Activated gamma-delta T cell (primary cell): ENCODE measurements at places on chromosomes 6 and 20.

- no peak for DNase-seq
Observed at GRCh38 chr6:42394881-42395620, 56.7 kb downstream of the TRERF1 start.

DNA sequence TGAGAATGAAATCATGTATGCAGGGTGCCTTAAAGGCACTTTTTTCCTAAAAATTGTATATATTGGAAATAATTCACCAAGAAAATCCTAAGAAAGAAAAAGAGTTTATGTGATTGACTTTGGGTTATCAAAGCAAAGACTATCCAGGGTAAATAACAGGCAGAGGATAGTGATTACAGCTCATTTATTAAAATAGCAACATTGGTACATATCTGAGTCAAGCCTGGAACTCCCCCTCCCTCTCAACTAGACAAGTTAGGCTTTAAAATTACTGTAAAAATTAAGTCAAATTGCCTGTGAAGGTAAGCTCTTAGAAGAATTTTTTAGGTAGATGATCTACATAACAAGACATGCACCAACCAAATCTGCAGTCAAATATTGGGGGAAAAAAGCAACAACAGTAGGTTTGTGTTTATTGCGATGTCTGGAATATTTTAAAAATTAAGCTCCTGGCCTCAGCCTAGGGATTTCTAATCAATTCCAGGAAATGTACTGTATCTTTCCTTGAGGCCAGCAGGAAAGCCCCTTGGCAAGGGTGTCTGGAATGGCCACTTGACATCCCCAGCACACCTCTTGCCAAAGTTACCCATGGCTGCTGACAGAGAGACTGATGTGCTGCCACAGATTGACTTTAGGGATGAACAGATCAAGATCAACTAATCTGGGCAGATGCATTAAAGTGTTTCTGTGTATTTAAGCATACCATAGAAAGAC is 31.2 kb upstream of the HBS1L start:
- DNase-seq: no peak

DNA sequence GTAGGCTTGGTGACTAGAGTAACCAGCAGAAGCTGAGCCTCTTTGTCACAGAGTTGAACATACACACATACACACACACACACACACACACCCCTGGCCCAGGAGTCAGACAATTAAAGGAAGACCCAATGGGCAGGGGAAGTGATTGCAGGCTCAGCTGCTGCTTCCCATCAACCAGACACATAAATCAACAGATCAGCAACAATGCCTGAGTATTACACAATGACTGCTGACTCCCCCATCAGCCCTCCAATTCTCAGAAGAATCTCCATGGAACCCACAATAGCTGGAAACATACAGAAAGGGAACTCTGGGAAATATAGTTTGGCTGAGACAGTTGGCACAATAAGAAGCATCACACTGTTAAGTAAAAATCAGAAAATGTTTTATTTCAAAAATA is 270.4 kb upstream of the PLCB4 start:
- no peak for DNase-seq

DNA sequence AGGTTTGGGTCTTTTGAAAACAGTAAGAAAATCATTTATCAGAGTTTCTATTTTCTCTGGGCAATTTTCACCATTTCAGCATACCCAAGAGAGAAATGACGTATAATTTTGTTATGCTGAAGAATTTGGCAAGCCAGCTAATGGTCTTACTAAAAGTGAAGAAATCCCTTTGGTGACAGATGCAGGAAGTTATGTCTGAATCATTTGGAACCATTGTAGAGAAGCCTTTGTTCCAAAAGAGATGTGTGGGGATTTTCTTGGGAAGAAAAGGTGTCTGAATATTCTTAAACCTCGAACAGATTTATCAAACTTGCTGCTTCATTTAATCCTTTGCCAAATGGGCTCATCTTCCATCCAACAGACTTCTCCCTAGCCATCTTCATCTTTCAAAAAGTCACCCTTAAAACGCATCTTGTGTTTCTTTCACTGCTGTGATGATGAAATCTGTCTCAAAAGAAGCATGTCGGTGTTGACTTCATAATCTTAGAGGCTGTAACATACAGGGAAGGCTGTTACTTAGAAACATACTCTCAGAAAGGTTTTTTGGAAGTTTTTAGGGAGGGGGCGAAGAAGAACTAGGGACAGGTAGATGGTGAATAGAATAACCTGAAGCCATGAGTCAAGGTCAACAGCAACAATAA is 39.5 kb downstream of the CITED2 start:
- no peak for DNase-seq

- no peak for DNase-seq
Observed at GRCh38 chr6:170291271-170292110, 613 bp upstream of the DLL1 start.

GRCh38 chr6:69314001-69314400 is 482.8 kb downstream of the LMBRD1 start:
- no peak for DNase-seq

GRCh38 chr6:26332074-26332387 is 33.0 kb upstream of the BTN3A2 start:
- no peak for DNase-seq

DNA sequence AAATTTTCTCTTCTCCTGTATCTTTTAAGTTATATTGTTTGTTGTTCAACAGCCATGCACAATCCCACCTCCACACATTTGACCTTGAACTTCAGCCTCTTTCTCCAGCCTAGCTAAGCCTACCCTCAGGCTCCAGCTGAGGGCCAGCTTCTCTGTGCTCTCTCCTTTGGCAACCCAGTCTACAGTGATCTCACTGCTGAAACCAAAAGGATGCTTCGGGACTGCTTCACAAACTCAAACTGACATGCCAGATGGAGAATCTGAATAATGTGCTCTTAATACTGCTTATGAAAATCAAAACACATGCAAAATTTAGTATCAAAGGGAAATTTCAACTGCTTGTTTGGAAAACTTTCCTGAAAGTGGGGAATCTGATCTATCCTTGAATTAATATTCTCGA is 16.1 kb upstream of the RIN2 start:
- DNase-seq: no peak

GRCh38 chr20:17495826-17496225 is 35.4 kb downstream of the BFSP1 start:
- no peak for DNase-seq

GRCh38 chr6:158441716-158442215 is 118.1 kb upstream of the TMEM181 start:
- DNase-seq: no peak

DNA sequence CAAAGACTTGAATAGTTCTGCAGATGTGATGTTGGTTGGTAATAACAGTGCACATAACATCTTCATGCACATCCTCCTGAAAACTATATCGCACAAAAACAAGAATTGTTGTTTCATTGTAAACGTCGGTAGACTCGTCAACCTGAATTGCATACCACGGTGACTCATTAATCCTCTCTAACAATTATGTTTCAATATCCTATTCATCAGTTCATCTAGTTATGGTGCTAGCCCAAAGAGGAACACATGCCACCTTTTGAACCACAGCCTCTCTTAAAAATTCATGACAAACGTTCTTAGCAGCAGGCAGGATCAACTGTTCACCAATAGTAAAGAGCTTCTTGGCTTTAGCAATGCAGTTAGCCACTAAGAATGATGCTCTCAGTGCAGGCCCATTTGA is 25.0 kb downstream of the CRYBG1 start:
- no peak for DNase-seq

- no peak for DNase-seq
Observed at GRCh38 chr6:158826819-158827501, 7.8 kb upstream of the EZR start.

DNA sequence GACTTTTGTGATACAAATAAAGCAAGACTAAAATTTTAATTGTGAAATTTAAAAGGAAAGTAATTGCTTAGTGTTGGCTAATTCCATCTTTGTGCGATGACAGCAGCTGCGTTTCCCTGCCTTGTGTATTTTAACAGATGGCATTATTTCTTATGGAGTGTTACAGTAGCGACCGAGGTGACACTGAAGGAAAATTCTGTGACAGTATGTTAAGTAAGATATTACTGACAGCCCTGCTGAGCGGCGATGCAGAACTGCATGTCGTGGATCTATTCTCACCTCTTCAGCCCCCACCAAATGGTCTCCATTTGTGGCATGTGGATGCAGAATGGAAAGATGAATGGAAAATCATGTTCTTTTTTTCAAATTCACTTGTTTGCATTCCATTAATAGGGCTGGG is 289.4 kb downstream of the RNF144B start:
- no peak for DNase-seq

- no peak for DNase-seq
Observed at GRCh38 chr6:149337320-149337719, 19.8 kb downstream of the TAB2 start.

DNA sequence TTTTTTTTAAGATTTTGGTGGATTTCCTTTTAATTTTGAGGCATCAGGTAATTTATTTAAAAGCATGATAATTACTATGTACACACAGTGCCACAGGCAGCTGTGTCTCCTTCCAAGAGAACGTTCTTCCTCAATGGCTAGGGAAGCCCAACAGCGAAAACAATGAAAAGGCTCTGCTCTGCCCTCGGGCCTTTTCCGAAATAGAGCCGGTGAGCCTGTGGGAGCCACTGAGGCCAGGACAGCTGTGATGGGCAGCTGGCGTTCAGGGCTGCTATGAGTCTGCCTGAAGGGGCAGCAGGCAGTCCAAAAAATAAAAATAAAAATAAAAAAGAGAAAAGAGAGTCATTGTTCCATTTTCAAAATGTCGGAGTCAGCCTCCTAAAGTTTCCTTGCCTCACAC is 443.8 kb downstream of the KIF16B start:
- DNase-seq: no peak

GRCh38 chr6:152271776-152272464 is 365.2 kb downstream of the SYNE1 start:
- no peak for DNase-seq

DNA sequence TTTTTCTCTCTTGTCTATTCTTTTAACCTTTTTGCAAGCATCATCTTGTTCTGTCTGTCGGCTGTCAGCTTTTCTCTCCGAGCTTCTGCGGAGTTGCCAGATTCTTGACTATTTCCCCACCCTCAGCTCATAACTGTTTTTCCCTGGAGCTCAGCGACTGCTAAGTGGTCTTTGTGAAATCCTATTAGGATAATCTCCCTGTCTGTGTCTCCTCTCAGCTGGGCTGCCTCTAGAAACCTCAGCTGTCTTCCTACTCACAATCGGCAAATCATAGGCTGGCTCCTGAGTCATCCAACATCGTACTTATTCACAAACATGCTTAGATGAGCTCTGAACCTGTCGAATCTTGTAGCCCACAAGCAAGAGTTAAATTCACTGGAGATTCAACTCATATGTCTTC is 332.3 kb downstream of the PTPRT start:
- DNase-seq: no peak

- no peak for DNase-seq
Observed at GRCh38 chr6:128389820-128390534, 130.4 kb downstream of the PTPRK start.

- no peak for DNase-seq
Observed at GRCh38 chr20:22977047-22977785, 57.9 kb upstream of the SSTR4 start.

DNA sequence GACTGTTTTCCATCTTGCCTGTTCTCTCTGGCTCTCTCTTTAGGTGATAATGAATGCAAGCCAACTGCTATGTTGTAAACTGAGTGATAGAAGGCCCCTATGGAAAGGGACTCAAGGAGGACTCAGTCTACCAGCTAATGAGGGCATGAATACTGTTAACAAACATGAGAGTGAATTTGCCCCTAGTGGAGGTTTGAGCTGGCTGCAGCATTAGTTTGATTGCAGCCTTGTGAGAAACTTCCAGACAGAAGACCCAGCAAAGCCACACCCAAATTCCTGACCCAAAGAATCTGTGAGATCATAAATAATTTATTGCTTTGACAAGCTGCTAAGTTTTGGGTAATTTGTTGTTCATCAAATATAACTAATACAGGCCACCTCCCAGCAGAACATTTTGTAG is 50.0 kb upstream of the PLCB1 start:
- no peak for DNase-seq

DNA sequence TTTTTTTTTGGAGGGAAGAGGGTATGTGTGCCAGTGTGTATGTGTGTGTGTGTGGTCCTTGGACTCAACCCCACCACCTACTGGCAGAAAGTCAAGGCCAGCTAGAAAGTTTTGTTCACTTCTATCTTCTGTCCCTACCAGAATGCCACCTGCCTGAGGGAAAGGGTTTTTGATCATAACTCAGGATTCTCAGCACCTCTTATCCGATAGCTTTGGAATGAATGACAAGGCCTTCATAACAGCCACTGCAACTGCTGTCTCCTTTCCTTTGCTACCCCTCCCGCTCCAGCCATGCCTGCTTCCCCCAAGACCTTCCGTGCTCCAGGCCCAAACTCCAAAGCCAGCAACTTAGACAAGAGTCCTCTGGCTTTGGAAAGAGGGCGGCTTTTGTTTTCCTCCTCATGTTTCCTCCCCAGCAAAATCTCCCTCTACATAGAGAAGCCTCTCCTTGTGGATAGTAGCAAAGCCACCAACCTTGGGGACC is 18.7 kb downstream of the BTN3A1 start:
- DNase-seq: no peak

DNA sequence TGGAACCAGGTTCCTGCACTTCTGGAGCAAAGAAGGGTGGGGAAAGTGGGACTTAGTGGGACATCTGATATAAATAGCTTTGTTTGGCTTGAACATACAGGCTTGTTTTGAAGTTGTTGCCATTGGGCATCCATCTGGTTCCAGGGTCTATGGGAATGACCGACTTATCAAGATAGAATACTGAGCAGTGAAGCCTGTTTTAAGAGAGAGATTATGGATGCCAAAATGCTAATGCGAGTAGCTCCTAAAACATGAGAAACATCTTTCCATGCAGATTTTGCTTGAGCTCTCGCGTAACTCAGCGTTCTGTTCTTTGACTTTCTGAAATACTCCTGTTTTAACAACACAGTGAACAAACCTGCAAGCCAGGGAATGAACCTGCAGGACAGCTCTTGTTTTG is 98.5 kb downstream of the ANKS1A start:
- DNase-seq: no peak

GRCh38 chr20:52127309-52127708 is 64.3 kb downstream of the ZFP64 start:
- DNase-seq: no peak

DNA sequence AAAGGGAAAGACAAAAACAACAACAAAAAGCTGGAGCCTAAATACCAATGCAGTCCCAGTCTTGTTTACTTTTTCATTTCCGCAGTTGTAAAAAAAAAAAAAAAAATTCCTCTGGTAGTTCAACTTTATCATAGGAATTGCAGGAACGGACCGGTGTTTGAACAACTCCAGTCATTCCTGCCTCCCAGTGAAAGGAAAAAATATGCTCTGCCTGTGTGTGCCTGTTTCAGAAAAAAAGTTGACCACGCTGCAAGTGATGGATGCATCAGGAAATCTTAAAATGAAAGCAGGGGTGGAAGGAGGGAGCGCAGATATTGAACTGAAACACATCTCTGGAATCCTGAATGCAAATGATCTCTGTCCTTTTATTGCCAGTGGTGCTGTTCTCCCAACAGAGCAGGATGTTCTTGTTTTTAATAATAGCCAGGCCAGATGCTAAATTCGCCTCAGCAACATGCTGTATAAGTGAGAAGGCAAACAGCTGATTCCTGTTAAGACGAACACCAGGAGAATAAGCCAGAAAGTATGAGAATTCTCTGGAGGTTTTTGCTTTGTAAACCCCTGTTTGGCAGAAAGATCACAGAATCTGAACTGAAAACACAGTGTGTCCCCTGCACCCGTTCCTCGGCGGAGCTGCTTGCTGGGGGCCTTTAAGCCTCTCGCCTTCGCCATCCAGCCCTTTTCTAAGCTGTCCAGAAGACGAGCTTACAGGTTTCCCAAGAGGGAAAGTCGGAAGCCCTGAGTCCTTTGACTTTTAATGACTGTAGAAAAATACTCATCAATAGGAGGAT is 178.4 kb upstream of the SUPT3H start:
- DNase-seq: no peak
